T follicular helper cell (primary cell): ENCODE measurements at places on chromosomes 12 and 14.

GRCh38 chr14:20421267-20421666 is 8.0 kb upstream of the TEP1 start:
- DNase-seq = no peak

GRCh38 chr14:61331992-61332657 is 10.7 kb downstream of the PRKCH start:
- no peak for DNase-seq

- DNase-seq = no peak
Observed at GRCh38 chr14:88559852-88560251, 3.0 kb upstream of the ZC3H14 start.

- DNase-seq = no peak
Observed at GRCh38 chr12:26499979-26500640, 304.7 kb downstream of the SSPN start.

DNA sequence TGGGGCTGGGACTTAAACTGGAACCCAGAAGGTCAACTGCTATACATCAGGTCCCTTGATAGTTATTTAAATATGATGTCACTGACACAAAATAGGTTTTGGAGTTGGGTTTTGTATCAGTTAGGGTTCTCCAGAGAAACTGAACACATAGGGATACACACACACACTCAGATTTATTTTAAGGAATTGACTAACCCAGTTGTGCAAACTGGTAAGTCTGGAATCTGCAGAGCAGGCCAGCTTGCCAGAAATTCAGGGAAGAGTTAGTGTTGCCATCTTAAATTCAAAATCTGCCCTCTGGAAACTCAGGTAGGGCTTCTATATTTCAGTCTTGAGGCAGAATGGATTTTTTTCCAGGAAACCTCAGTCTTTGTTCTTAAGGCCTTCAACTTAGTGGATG is 36.9 kb downstream of the MAPK1IP1L start:
- DNase-seq = no peak

- DNase-seq = no peak
Observed at GRCh38 chr12:58564721-58565120, 355.6 kb downstream of the LRIG3 start.

DNA sequence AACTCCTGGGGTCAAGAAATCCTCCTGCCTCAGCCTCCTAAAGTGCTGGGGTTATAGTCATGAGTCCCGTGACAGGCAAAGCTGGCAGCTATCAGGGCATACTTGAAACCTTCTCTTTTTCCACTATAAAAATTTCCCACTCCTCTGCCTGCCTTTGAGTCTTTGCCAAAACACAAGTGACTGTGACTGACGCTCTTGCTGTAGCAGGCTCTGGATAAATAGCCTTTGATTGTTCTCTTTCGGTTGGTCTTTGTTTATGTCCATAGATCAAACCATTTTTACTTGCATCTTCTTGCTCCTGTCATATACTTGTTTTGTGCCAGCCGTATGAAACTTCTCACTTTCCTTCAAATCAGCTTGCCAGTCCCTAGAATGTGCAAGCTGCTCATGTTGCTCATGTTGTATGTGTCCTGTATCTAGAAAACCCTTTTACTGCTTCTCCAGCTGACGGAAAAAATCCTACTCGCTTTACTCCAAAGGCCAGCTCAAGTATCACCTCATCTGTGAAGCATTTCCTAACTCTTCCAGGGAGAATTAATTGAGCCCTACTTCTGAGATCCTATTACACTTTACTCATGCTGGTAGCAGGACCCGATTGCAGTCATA is 73.1 kb downstream of the RESF1 start:
- DNase-seq = no peak

GRCh38 chr12:59431266-59431665 is 164.6 kb upstream of the SLC16A7 start:
- DNase-seq = no peak

DNA sequence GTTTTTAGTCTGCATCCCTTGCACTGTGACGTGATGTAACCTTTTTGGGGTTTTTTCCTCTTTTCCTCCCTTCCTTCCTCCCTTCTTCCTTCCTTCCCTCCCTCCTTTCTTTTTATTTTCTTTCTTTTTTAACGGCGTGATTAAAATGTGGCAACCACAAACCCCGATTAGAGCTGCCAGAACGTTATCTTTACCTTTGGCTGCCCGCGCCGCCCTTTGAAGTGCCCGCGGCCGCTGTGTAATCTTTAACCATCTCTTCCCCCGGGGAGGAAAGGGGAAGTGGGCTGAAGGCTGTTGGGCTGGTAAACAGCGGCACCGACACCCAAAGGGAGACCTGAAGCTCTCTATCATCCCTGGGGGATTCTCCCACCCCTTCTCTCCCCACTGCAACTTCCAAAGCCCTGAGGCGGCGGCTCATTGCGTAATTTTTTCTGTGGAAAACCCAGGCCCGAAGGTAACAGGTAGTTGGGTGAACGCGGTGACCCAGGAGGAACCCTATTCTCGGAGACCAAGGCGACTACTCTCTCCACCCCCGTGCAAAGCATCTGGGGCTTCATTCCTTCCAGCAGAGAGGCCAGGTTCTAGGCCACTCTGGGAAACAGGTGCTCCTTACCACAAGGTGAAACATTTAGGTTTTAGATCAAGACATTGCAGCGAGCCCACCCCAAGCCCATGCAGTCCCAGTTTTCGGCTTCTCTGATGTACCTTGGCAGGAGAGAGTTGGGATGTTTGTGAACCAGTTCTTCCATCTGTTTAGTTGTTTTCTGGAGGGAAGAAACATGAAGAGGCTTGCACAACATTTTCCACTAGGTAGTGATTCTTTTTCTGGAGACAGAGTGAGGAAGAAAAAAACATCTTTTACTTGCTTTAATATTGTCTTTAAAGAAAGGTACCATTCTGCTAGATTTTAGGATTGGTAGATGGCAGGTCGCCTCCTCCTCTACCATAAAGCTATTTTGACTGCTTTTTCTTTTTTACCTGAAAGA is 1.5 kb downstream of the LGR5 start:
- no peak for DNase-seq

DNA sequence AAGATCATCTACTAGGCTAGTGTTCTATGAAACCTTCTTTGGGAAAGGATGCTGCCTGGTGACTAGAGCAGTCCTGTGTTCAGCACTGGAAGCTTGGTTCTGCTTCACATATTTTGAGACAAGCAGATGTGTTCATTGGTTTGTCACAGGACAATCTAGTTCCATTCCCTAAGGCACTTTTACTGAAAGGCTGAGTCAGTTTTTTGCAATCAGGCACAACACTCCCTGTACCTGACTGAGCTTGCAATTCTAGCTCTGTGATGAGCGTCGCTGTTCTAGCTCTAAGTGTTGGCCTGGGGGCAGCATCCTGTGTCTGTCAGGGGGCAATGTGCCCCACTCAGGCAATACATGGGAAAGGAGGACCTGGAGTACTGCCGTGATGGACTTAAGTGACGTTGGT is 144.4 kb downstream of the CAND1 start:
- no peak for DNase-seq
